ENCODE measurements at places on chromosomes 7 and 10.

- DNase-seq = no peak
Observed at GRCh38 chr7:4102231-4102841, 579.8 kb upstream of the FOXK1 start.

GRCh38 chr7:2247141-2247995, 5.3 kb downstream of the NUDT1 start:
- DNase-seq = peak; percentile 68

GRCh38 chr10:3935141-3935540, 150.1 kb upstream of the KLF6 start:
- peak; percentile 92 for DNase-seq

DNA sequence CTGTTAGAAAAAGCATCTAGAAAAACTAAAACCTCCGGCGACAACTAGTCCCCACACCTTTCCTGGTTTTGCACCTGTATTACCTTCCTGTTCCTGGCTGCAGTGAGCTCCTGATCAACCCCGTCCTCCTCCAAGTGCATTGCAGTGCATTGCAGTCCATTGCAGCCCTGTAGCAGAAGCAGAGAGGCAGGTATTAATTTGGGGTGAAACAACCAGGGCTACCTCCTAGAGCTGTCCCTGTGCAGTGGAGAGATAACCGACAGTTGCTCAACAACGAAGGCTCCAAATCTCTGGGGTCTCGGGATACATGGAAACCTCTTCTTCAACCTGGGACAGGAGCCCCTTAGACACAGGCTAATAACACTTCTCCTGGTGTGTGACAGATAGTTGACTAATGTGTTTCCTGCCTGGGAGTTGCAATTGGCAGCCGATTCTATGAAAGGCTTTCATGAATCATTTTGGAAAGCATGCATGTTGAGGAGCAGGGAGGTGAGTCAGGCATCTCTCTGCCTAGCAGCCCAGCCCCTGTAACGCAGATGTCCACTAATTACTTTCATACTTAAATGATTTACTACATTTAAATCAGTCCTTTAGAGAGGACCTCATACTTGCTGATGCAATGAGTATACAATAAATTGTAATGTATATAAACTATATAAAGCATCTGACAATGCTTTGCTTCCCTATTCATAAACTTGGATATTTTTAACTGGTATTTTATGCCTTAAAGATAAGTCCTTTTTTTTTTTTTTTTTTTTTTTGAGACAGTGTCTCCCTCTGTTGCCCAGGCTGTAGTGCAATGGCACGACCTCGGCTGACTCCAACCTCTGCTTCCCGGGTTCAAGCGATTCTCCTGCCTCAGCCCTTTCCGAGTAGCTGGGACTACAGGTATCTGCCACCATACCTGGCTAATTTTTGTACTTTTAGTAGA, 59.0 kb downstream of the PRR15 start:
- DNase-seq = no peak

DNA sequence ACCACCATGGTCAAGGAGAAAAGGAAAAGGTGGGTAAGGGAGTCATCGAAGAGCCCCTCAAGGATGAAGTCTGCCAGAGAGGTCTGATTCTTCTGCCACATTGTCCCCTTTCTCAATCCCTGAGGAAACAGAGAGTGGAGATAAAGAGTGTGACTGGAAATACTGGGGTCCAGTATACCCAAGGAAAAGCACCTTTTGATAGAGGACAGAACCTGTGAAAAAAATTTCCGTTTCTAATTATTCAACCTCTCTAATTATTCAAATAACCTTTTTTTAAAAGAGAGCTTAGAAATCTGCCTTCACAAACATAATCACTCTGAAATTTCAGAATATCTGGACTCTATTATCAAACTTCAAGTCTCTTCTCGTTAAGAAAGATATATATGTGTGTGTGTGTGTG, at the start of gene OR2AE1:
OR2AE1 (minus strand) TSS at position 101 of the 400 bp plus-strand sequence; CDS start at position 101, 0 bp downstream.
- no peak for DNase-seq

GRCh38 chr10:61974601-61975390, 73.3 kb downstream of the ARID5B start:
- no peak for DNase-seq

DNA sequence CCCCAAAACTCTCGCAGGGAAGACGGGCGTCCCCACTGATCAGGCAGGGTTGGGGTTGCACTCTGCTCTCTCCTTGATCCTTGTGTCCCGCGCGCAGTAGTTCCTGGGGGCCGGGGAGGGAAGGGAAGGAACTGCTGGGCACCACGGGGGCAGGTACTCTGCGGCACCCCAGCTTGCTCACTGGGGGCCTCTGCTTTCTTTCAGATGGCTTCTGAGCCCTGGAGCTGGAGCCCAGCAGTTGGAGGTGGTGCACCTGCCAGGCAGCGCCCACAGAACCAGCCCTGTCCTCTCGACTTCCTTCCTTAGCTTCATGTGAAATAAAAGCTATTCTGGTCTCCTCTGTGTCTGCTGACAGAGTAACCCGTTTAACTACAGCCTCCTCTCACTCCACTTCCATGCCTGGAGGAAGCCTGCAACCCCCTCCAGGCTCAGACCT, 12.2 kb downstream of the PLAC9 start:
- no peak for DNase-seq

DNA sequence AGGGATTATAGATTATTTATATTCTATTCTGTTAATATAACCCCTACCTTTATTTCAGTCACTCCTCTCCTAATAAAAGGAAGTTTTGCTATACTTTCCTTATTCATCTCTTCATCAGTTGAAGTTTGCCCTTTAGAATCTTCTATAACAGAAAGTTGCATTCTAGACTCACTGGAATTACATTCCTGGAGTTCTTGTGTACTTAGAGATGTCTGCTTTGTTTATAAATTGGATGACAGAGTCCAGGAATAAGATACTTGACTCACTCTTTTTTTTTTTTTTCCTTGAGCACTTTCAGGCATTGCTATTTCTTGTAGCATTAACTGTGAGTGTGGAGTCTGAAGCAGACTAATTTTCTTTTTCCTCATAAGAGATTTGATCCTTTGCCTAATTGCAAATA, 640.8 kb downstream of the XPNPEP1 start:
- DNase-seq = no peak

- peak; percentile 29 for DNase-seq
Observed at GRCh38 chr7:48154792-48155413, 16.4 kb upstream of the ABCA13 start.

DNA sequence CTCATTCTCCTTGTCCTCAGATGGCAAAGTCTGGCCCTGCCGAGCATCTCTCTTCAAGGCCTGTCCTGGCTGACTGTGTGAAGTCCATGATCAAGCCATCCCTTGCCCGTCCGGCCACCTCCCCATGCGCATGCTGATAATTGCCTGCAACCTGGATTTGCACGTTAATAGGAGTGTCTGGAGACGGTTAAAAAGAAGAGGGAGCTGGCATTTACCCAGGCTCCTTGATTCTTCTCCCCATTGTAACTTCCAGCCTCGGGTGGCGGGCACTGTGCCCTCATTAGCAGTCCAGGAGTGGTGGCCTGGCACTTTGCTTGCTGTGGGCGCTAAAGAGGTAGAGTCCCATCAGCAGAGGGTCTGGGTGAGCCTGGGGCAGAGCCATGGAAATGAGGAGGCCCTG, 157.4 kb downstream of the C10orf105 start:
- no peak for DNase-seq

GRCh38 chr10:48541144-48541795, 63.6 kb downstream of the ARHGAP22 start:
- no peak for DNase-seq

DNA sequence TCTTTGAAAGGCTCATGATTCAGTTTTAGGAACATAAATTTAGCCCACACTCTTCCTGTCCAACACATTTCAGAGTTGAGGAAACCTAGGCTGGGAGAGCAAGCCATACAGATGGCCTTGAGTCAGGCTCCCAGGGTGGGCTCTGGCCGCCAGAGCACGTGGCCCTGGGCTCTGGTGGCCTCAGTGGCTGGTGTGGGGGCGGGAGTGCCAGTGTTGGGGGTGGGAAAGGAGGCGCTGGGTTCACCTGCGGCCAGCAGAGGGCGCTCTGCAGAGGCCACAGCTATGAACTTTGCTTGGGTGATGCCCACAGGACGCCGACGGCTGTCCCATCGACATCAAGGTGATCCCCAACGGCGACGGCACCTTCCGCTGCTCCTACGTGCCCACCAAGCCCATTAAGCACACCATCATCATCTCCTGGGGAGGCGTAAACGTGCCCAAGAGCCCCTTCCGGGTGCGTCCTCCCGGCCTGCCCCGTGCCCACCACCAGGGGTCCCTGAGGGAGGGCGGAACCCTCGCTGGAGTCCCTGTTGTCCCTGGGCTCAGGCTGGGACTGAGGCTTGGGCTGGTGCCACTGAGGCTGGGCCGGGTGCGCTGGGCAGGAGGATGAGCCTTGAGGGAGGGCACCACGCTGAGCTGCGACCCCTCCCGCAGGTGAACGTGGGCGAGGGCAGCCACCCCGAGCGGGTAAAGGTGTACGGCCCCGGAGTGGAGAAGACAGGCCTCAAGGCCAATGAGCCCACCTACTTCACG, 11.9 kb downstream of the FLNC start:
- peak; percentile 88 for DNase-seq

GRCh38 chr7:50304911-50305582, 531 bp downstream of the IKZF1 start:
- DNase-seq = peak; percentile 48

DNA sequence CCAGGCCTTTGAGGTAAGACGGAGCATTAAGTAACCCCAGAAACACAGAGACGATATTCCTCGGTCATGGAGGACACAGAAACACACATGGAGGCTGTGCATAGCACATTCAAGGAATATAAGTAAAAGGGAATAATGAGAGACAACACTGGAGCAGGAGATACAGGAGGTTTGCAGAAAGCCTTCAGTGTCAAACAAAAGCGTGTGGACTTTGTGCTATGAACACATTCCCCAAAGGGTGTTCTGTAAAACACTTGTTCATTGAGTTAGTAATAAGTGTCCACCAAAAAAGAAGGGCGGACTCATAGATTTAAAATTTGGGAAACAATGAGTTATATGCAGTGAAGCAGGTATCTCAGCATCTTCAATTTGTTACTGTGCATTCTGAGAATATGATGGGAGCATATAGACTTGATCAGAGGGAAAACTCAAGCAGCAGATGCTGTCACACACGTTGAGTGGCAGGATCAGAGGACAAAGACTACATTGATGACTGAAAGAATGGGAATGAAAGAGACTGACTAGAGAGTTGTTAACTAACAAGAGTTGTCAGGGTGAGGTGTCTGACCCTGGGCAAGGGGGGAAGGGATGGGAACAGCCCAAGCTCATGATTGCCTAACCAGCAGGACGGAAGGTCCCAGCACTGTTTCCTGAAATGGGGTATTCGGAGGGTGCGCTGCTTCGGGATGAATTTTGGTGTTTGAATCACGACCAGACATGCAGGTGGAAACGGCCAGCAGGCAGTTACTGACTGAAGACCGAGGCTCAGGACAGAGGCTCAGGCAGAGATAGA, 85.2 kb upstream of the VIPR2 start:
- no peak for DNase-seq

DNA sequence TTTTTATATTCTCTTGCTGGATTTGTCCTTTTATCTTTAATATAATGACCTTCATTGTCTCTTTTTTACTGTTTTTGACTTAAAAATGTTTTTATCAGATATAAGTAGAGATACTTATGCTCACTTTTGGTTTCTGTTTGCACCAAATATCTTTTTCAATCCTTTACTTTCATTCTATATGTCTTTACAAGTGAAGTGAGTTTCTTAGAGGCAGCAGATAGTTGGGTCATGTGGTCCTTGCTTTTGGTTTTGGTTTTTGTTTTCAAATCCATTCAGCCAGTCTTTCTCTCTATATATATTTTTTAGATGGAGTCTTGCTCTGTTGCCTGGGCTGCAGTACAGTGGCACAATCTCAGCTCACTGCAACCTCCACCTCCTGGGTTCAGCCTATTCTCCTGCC, 932.4 kb upstream of the LRRTM3 start:
- DNase-seq = no peak

GRCh38 chr10:2906974-2907373, 160.4 kb upstream of the PFKP start:
- DNase-seq = no peak

- DNase-seq = no peak
Observed at GRCh38 chr10:11295492-11295891, 277.8 kb downstream of the CELF2 start.

- DNase-seq = no peak
Observed at GRCh38 chr10:88461426-88461825, 121.7 kb downstream of the RNLS start.

DNA sequence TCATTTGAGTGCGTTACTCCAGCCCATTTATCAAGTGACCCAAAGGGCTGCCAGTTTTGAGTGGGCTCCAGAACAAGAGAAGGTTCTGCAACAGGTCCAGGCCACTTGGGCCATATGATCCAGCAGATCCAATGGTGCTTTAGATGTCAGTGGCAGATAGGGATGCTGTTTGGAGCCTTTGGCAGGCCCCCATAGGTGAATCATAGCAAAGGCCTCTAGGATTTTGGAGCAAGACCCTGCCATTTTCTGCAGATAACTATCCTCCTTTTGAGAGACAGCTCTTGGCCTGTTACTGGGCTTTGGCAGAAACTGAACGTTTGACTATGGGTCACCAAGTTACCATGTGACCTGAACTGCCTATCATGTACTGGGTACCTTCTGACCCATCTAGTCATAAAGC, 358.8 kb upstream of the SEMA3C start:
- DNase-seq = no peak

GRCh38 chr7:44184206-44184872, 4.9 kb downstream of the GCK start:
- no peak for DNase-seq

GRCh38 chr7:30526163-30526562, 21.5 kb upstream of the GGCT start:
- no peak for DNase-seq

GRCh38 chr7:13727279-13727678, 262.2 kb downstream of the ETV1 start:
- no peak for DNase-seq

GRCh38 chr10:8663131-8663530, 608.6 kb downstream of the GATA3 start:
- no peak for DNase-seq

- no peak for DNase-seq
Observed at GRCh38 chr7:116576350-116577319, 51.8 kb downstream of the CAV1 start.

DNA sequence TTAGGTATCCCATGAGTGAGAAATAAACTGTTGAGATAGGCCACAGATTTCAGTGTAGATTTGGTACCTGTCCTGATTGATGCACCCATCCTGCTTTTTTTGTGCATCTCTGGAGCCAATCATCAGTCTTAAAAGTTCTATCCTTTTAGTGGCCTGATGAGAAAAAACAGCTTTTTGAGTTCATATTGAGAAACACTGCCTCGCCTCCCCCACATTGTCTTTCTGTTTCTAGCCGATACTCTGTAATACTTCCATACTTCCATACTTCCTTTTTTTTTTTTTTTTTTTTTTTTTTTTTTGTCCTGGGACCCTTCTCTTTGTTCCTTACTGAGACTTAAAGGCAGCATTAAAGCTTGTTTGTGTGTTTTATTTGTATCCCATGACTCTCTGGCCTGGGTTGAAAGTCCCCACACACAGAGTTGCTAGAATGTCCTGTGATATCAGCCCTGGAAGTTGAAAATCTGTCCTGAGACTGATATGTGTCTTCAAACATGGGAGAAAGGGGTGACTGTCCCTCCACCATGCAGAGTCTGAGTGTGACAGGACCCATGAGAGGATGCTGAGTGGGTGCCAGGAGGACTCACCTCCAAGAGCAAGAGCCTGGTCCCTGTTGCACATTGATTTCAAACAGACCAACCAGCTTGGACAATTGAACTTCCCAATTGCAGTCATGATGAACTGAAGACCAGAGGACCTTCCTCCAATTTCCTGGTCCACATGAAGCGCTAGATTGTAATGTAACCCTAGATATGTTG, 5.7 kb downstream of the ZNF22 start:
- DNase-seq = no peak

GRCh38 chr7:29130096-29130495, 16.2 kb downstream of the CPVL start:
- DNase-seq = no peak
